Endothelial cell (in vitro differentiated cells): ENCODE measurements at places on chromosomes 12 and 14. TPM values are rescaled to one million over a fixed set of nuclear protein-coding genes. Genes with fewer than 3 reads are reported as not detected.

DAO gene
- 0.41 TPM for total RNA-seq

TMPRSS12 gene
- total RNA-seq = not detected

TRHDE gene
- 0.54 TPM for total RNA-seq

PPP1R12A gene
- 109 TPM for total RNA-seq

HOXC12 gene
- 1.3 TPM for total RNA-seq

KERA gene
- total RNA-seq = not detected

RBP5 gene
- total RNA-seq = 1.0 TPM

UNG gene
- total RNA-seq = 39.4 TPM

NOXRED1 gene
- 0.49 TPM for total RNA-seq

- peaks cover 10% of the 10 kb centered on the region for H3K27me3 ChIP-seq
- H3K36me3 ChIP-seq = no peaks in the 10 kb centered on the region
- no peak for DNase-seq
- H3K4me1 ChIP-seq = peaks cover 3% of the 10 kb centered on the region
- no peak overlapping the region for H3K27ac ChIP-seq
Measured at GRCh38 chr14:104804481-104805325, 3.8 kb downstream of the ZBTB42 start.

DNA sequence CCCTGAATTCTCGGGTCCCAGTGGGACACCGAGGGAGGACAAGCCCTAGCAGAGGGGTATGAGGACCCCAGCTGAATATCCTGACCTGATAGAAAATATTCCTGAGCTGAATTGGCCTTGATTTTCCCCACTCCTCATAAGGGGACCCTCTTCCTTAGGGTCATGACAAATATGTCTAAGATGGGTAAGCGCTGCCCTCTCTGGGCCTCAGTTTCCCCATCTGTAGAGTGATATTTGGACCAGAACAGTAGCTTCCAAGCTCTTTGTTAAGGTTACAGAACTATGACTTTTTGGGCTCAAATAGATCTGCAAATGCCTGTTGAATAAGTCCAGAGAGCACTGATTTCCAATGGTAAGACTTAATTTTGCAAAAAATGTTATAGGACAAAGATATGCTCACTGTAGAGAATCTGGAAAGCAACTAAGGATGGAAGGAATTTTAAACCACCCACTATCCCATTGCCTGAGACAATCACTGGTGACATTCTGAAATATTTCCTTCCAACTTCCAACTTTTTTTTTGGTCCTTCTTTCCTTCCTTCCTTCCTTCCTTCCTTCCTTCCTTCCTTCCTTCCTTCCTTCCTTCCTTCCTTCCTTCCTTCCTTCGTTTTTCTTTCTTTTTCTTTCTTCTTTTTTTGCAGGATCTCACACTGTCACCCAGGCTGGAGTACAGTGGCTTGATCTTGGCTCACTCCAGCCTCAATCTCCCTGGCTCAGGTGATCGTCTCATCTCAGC, 32.0 kb downstream of the MYL2 start:
- H3K36me3 ChIP-seq = no peaks in the 10 kb centered on the region
- no peaks in the 10 kb centered on the region for H3K4me1 ChIP-seq
- H3K27ac ChIP-seq = no peak overlapping the region
- no peak for DNase-seq
- peaks cover 1% of the 10 kb centered on the region for H3K27me3 ChIP-seq
- no peak overlapping the region for H3K4me3 ChIP-seq

DNA sequence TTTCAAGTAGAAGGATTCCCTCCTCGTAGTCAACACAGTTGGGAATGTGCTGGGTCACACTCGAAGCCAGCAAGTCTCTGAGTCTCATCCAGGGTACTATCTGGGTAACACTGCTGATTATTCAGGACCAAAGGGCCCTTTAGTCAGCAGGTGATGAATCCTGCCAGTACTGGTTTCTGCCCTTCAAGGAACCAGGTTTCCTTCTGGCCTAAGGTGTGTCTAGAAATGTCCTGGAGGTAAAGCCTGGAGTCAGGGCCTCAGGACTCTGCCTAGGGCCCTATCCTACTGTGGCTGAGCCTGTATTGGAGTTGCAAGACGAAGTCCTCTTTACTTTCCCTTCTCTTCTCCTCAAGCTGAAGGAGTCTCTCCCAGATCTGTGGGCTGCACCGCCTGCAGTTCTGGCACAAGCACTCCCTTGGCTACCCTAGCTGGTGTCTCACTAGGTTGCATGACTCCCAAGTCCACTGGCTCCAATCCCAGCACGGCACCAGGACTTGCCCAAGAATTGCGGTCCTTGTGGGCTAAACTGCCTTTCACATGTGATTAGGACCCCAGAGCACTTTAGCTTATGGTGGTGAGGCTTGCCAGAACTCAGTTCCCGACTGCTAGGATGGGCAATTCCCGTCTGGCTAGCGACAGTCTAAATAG, 193.7 kb upstream of the PDE3A start:
- no peak overlapping the region for H3K4me3 ChIP-seq
- no peaks in the 10 kb centered on the region for H3K36me3 ChIP-seq
- no peaks in the 10 kb centered on the region for H3K4me1 ChIP-seq
- H3K27me3 ChIP-seq = no peaks in the 10 kb centered on the region

- DNase-seq = no peak
- no peaks in the 10 kb centered on the region for H3K4me1 ChIP-seq
- H3K4me3 ChIP-seq = no peak overlapping the region
- no peaks in the 10 kb centered on the region for H3K36me3 ChIP-seq
- H3K27me3 ChIP-seq = peaks cover 1% of the 10 kb centered on the region
Measured at GRCh38 chr12:87227162-87227561, 802.0 kb downstream of the C12orf50 start.

DNA sequence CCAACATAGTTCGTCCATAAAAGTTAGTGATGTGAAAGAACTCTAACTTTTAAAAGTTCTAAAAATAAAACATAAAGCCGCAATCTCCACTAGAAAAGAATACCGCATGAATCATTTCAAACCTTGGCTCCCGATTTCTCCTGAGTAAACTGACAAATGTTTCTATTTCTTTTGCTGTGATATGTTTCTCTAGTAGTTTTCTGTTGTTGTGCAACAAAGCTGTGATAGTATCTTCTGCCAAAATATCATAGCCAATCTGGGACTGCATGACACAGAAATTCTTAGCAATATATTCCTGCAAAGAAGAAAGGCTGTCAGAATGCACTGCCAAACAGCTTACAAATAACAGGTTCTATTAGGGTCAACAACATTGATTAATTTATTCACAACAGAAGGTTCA, 174.0 kb downstream of the ITPR2 start:
- H3K4me1 ChIP-seq = no peaks in the 10 kb centered on the region
- no peak overlapping the region for H3K27ac ChIP-seq
- no peak for DNase-seq

- no peak for DNase-seq
- no peaks in the 10 kb centered on the region for H3K4me1 ChIP-seq
- no peaks in the 10 kb centered on the region for H3K36me3 ChIP-seq
- H3K27me3 ChIP-seq = no peaks in the 10 kb centered on the region
- no peak overlapping the region for H3K27ac ChIP-seq
- no peak overlapping the region for H3K4me3 ChIP-seq
Measured at GRCh38 chr12:90888316-90888715, 66.7 kb downstream of the CCER1 start.

GRCh38 chr12:56987551-56988053, 18.7 kb downstream of the ZBTB39 start:
- peak; percentile 71 for DNase-seq
- peaks cover 4% of the 10 kb centered on the region for H3K36me3 ChIP-seq
- peak overlapping the region; percentile 85 for H3K27ac ChIP-seq
- no peak overlapping the region for H3K4me3 ChIP-seq
- H3K27me3 ChIP-seq = peaks cover 10% of the 10 kb centered on the region
- H3K4me1 ChIP-seq = peaks cover 62% of the 10 kb centered on the region

GRCh38 chr14:72646861-72647528, 246.9 kb downstream of the DPF3 start:
- no peak overlapping the region for H3K27ac ChIP-seq
- H3K4me1 ChIP-seq = no peaks in the 10 kb centered on the region
- H3K36me3 ChIP-seq = no peaks in the 10 kb centered on the region

DNA sequence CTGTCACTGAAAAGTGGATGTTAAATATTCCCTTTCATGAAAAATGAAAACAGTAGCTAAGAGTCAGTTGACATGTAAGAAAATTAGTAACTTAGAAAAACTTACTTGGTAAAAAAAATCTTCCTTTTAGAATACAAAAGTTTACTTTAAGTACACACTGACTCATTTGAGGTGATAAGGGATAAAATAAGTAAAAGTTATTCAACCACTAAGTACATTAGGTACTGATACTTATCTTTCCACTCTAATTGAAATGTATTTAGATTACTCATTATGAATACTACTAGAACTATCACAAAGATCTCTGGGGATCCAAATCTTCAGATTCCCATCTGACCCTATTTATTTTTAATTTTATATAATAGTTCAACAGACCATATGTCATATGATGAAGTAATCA, 12.2 kb downstream of the SYCP3 start:
- H3K36me3 ChIP-seq = no peaks in the 10 kb centered on the region
- DNase-seq = no peak
- no peaks in the 10 kb centered on the region for H3K4me1 ChIP-seq
- H3K27me3 ChIP-seq = no peaks in the 10 kb centered on the region
- H3K27ac ChIP-seq = no peak overlapping the region

GRCh38 chr14:54594537-54594936, 27.6 kb downstream of the SAMD4A start:
- H3K4me3 ChIP-seq = no peak overlapping the region
- H3K4me1 ChIP-seq = peaks cover 8% of the 10 kb centered on the region

- H3K27me3 ChIP-seq = peaks cover 6% of the 10 kb centered on the region
- no peak overlapping the region for H3K4me3 ChIP-seq
- H3K36me3 ChIP-seq = no peaks in the 10 kb centered on the region
- DNase-seq = no peak
- peaks cover 14% of the 10 kb centered on the region for H3K4me1 ChIP-seq
Measured at GRCh38 chr14:35895256-35895655, 69.1 kb downstream of the BRMS1L start.

- no peaks in the 10 kb centered on the region for H3K36me3 ChIP-seq
- H3K27me3 ChIP-seq = no peaks in the 10 kb centered on the region
- H3K27ac ChIP-seq = no peak overlapping the region
- H3K4me1 ChIP-seq = peaks cover 10% of the 10 kb centered on the region
Measured at GRCh38 chr14:74207943-74208342, 31.3 kb upstream of the VSX2 start.

DNA sequence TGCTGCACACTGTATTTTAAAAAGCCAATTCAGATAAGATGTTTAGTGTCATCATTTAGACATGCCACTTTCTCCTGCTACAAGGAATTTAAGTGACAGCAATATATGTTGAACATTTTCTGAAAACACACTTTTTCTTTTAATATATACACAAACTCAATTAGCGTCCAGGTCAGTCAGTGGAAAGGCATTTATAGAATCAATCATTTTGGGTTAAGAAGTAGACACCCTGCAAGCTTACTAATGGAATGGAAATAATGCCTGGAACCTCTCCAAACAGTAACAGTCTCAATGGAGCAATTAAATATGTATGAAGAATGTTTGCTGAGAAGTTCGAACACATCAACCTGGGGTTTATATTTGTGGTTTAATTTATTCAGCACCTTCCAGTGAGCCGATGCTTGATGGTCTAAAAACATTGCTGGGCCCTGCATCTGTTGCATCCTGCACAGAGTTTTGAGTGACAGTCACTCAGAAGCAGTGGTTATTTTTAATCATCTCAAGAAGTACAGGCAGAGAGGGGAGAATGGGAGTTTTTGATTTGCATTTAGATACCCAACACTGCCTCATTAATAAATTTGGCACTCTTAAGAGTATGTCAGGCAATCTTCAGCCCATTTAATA, 410.7 kb downstream of the TMEM117 start:
- no peak for DNase-seq
- no peak overlapping the region for H3K4me3 ChIP-seq
- H3K27me3 ChIP-seq = no peaks in the 10 kb centered on the region
- no peaks in the 10 kb centered on the region for H3K36me3 ChIP-seq
- H3K4me1 ChIP-seq = no peaks in the 10 kb centered on the region
- H3K27ac ChIP-seq = no peak overlapping the region

GRCh38 chr14:32038876-32039275, 38.2 kb upstream of the ARHGAP5 start:
- no peak overlapping the region for H3K4me3 ChIP-seq
- no peaks in the 10 kb centered on the region for H3K27me3 ChIP-seq
- no peak for DNase-seq
- no peak overlapping the region for H3K27ac ChIP-seq
- no peaks in the 10 kb centered on the region for H3K36me3 ChIP-seq

DNA sequence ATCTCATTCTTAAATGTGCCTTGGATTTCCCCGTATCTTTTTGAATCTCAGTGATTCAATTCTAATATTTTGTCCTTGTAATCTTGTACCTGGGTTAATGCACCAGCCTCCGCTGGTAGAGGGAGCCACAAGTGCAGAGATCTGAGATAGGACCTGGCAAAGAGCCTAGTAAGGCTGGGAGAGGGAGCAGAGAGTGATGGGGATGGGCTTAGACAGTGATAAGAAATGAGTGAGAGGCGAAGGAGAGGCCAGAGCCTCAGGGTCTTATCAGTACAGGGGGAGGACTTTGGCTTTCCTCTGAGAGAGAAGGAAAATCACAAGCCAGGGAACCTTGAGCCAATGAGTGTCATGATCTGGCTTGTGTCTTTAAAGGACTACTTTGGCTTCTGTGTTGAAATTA, 30.5 kb upstream of the LMNTD1 start:
- no peaks in the 10 kb centered on the region for H3K4me1 ChIP-seq
- no peak overlapping the region for H3K4me3 ChIP-seq
- no peaks in the 10 kb centered on the region for H3K27me3 ChIP-seq
- H3K27ac ChIP-seq = no peak overlapping the region
- DNase-seq = no peak

GRCh38 chr14:26170885-26171284, 426.9 kb downstream of the NOVA1 start:
- no peaks in the 10 kb centered on the region for H3K4me1 ChIP-seq
- H3K27ac ChIP-seq = no peak overlapping the region
- no peak overlapping the region for H3K4me3 ChIP-seq

DNA sequence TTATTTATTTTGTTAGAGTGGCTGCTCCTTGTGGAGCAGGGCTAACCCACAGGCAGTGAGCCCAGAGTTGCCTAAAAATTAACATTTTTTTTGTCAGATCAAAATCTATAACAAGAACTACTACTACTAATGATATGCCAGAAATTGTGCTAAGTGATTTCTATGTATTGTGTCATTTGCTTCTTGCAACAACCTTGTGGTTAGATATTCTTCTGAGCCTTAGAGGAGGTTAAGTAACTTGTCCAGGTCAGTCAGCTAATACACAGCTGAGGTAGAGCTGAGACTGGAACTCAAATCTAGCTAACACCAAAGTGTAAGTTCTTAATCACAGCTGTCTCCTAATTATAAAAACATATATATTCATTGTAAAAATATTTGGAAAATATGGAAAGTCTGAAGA, 29.8 kb downstream of the CFL2 start:
- H3K36me3 ChIP-seq = no peaks in the 10 kb centered on the region
- no peak for DNase-seq
- H3K4me3 ChIP-seq = no peak overlapping the region
- H3K27ac ChIP-seq = no peak overlapping the region
- H3K4me1 ChIP-seq = peaks cover 7% of the 10 kb centered on the region

- peaks cover 1% of the 10 kb centered on the region for H3K27me3 ChIP-seq
- no peaks in the 10 kb centered on the region for H3K36me3 ChIP-seq
- no peak for DNase-seq
- H3K4me3 ChIP-seq = no peak overlapping the region
- peaks cover 11% of the 10 kb centered on the region for H3K4me1 ChIP-seq
- H3K27ac ChIP-seq = no peak overlapping the region
Measured at GRCh38 chr12:761256-761655, 8.9 kb downstream of the WNK1 start.

GRCh38 chr12:118107011-118107410, 3.2 kb upstream of the VSIG10 start:
- DNase-seq = no peak
- H3K4me3 ChIP-seq = no peak overlapping the region
- no peaks in the 10 kb centered on the region for H3K36me3 ChIP-seq
- peaks cover 6% of the 10 kb centered on the region for H3K27me3 ChIP-seq
- peaks cover 10% of the 10 kb centered on the region for H3K4me1 ChIP-seq
